Caki2 (cell line): ENCODE measurements at places on chromosomes 13 and 19.

DNA sequence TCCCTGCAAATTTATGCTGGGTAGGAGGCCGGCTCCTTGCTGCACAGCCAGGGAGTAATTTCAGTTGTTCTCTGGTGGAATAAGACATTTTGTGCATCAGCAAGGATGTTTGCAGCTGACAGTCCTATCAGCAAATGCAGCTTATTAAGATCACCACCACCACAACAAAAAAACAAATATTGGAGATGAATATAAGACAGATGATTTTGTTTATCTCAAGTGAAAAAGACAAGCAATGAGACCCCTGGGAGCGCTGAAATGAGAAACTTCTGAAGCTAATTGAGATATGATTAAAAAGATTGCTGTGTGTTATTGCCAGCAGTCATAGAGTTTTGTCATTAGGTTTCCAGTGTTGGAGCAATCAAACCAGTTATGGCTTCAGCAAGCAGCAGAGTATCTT is 505.6 kb downstream of the GPC6 start:
- no peak for DNase-seq

DNA sequence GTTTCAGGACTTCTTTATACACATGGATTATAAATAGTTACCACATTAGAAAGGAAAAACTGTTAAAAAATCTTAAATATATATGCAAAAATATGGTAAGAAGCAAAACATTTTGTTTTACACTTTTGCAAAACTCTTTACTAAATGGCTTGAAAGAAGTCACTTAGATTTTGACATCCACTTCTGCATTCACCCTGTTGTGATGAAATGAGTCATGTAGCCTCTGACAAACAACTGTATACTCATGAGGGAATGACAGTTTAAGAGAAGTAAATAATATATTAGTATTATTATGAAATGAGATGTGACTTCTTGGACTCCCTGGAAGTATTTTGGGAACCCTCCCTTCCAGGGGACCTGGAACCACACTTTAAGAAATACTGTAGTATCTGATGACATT is 275.6 kb downstream of the DACH1 start:
- no peak for DNase-seq

DNA sequence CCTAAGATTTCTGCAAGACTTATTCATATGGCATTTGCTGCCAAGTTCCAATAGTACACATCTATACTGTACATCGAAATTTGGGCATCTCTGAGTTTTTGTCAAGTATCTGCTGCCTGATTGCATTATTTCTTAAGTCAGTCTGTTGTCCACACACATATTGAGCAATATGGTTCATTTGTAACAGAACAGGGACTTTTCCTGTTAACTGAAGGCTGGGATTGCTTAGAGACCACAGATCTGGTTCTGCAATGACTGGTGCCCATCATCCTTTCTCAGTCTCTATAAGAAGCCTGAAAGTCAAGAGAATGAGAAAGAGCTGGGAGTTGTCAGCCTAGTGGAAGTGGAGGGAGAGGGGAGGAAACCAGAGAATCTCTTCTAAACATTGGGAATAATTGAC is 22.5 kb upstream of the MYCBP2 start:
- DNase-seq: no peak

- no peak for DNase-seq
Measured at GRCh38 chr19:50745221-50745620, 22.1 kb downstream of the CLEC11A start.

- peak; percentile 1 for DNase-seq
Measured at GRCh38 chr13:81874681-81875661, 1534.0 kb upstream of the SPRY2 start.

DNA sequence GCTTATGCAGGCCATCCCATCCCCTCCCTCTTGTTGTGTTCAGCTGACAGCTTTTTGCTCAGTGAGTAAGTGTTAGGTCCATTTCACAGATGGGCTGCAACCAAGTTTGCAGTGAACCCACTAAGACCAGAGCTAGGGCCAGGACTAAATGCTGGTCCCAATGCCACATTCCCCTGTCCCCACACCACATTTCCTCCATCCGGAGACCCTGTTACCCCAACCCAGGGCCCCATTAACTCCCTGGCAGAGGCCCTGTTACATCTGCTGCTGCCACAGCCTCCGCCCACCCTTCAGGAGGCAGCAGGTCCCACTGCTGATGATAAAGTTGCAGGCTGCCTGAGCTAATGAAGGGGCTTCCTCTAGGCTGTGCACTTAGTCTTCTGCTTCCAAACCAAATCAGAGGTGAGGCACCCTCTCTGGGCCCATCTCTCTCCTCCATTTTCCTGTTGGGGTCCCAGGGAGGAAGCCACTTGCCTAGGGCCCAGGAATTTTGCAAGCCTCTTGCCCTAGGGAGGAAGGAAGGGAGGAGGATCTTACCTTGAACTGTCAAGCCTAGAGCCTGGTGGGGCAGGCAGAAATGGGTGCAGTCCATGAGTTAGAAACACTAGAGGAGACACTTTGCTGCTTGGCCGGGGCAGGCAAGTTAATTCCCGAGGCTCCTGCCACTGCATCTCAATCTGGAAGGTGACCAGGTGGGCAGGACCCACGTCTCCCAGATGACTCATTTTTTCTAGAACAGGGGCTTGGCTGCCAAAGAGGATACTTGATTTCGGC is 3.4 kb upstream of the USF2 start:
- DNase-seq: no peak

GRCh38 chr13:95296326-95296925 is 4.8 kb downstream of the ABCC4 start:
- peak; percentile 37 for DNase-seq

- DNase-seq: no peak
Measured at GRCh38 chr13:40207001-40207478, 459.4 kb downstream of the FOXO1 start.

DNA sequence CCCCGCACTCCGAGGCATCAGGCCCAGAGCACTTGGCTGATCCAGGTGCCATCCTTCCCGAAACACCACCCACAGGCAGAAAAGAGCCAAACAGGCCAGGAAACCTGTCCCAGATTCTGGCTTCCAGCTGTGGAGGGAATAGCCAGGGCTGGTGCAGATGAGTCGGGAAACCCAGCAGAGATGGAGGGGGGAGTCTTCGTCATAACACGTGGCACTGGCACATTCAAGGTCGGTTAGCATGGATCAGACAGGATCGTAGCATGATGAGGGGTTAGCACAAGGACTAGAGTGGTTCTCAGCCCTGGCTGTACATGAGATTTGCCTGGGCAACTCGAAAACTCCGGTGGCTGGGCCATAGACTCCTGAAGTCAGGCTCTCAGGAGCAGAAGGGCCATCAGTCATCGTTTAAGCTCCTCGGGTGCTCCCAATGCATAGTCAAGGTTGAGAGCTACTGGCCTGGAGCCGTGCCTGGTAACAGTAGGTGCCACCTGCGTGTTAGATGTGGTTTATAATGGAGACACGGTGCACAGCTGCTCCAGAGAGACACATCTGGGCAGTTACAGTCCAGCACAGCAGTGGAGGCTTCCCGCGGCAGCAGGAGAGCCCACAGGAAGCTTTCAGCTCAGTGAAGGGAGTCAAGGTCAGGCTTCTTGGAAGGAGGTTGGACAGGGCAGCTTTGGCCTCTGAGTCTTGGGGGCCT is 6.3 kb downstream of the CYTH2 start:
- DNase-seq: no peak

- DNase-seq: no peak
Measured at GRCh38 chr13:38462605-38463004, 113.0 kb downstream of the UFM1 start.

GRCh38 chr13:113493315-113493951 is 2.9 kb upstream of the DCUN1D2 start:
- DNase-seq: peak; percentile 79

DNA sequence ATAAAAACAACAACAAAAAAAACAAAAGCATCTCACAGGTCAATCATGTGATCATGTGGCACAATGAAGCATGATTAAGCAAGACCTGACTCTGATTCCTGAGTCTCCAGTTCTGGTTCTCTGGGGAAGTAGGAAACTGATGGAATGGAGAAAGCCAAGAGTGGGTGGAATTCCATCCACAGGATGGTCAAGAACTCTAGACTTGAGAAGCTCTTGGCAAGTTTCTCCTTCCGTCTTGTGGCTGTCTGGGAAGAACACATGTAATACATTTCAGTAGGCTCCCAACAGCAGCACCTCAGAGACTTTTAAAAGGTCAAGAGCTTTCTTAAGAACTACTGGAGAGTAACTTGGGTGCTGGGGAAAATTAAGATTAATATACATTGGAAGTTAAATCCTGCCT is 78.6 kb upstream of the TSHZ3 start:
- no peak for DNase-seq

DNA sequence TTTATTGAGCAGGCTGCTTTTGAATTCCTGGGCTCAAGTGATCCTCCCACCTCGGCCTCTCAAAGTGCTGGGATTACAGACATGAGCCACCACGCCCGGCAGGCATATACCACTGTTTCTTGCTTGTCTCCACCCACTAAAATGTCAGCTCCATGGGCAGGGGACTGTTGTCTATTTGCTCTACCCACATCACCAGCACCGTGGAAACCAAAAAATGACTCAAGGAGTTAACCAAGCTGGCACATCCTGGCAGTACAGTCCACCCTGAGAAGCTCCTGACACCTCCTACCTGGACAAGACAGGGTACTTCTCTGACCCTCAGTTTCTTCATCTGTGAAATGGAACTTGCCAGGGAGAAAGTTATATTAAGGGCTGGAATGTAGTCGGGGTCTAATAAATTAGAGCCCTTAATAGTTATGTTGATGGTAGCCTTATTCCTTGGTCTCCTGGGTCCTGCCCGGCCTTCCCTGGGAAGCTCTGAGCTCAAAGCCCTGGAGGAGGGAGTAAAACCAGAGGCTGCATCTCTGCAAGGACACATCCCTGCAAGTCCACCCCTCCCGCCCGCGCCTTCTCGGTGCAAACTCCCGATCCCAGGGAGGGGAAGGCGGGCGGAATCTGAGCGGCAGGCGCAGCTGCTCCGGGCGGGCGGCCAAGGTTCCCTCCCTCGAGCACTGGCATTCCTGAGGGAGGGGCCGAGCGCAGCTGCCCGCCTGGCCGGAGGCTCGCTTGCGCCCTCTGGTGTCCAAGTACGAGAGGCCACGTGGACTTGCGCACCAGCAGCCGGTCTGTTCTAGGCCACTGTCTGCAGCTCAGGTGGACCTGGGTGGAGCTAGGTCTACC is 14.1 kb downstream of the RDH8 start:
- peak; percentile 81 for DNase-seq

GRCh38 chr13:110636701-110637201 is 21.4 kb downstream of the NAXD start:
- no peak for DNase-seq

GRCh38 chr13:66492479-66492878 is 737.7 kb downstream of the PCDH9 start:
- DNase-seq: no peak

GRCh38 chr13:60435762-60436374 is 38.8 kb downstream of the TDRD3 start:
- no peak for DNase-seq

GRCh38 chr19:49590971-49591730 is at the start of gene PRR12:
TSS of gene PRR12 (plus strand) at chr19:49591182. CDS start at chr19:49591655, 473 bp downstream.
- peak; percentile 84 for DNase-seq

DNA sequence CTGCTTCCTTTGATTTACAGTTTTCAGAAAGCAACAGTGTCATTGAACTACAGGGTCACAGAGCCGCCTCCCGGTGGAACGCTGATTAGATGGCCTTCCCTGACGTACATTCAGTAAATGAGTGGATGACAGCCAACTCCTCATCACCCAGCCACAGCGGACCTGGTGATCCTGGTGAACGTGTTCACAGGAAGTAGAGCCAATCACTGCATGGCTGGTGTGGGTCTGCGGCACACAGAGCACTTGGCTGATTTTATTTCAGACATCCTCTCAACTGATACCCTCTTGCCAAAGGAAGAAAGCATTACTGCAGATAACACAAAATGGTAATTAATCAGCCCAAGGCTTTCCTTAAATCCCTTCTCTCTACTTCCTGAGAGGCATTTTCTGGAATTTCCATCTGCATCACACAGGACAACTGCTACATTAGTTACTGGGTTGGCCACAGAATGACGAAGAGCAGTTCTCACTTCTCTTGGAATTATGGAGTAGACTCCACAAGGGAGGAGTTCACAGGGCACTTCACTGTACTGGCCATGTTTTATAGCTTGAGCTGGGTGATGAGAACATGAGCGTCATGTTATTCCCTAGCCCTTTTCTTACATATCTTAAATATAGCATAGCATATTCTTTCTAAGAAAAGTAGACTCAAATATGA is 84.0 kb upstream of the SLC7A1 start:
- DNase-seq: no peak

GRCh38 chr13:113666329-113666670 is 719 bp upstream of the GRK1 start:
- DNase-seq: no peak
